ENCODE measurements at places on chromosomes 6 and 20.

GRCh38 chr20:61236713-61237112 lies 15.3 kb upstream of the CDH4 start:
- DNase-seq, result no peak

GRCh38 chr6:11025130-11025529 lies 19.0 kb downstream of the ELOVL2 start:
- no peak for DNase-seq

GRCh38 chr6:20978151-20978614 lies 443.9 kb downstream of the CDKAL1 start:
- DNase-seq, result no peak

DNA sequence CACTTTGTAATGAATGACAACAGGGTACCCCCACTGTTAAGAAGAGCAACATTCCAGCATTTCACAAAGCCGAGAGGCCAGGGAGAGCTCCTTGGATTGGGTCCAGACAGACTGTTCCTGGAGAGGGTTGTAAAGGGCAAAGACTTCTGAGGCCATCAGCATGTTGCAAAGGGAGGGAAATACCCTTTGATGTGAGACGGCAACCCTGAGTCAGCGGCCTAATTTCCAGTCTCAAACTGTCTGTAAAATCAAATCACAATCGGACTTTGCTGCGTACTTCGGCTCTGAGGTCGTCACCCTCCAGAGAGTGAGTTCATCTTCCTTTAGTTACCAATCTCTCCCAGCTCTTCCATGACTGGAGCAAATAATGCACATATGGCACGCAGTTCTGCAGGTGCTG lies 101.0 kb upstream of the DTNBP1 start:
- DNase-seq, result no peak

- no peak for DNase-seq
Observed at GRCh38 chr20:4022386-4023286, 7.3 kb upstream of the RNF24 start.

- no peak for DNase-seq
Observed at GRCh38 chr6:106658469-106658868, 29.1 kb downstream of the QRSL1 start.

DNA sequence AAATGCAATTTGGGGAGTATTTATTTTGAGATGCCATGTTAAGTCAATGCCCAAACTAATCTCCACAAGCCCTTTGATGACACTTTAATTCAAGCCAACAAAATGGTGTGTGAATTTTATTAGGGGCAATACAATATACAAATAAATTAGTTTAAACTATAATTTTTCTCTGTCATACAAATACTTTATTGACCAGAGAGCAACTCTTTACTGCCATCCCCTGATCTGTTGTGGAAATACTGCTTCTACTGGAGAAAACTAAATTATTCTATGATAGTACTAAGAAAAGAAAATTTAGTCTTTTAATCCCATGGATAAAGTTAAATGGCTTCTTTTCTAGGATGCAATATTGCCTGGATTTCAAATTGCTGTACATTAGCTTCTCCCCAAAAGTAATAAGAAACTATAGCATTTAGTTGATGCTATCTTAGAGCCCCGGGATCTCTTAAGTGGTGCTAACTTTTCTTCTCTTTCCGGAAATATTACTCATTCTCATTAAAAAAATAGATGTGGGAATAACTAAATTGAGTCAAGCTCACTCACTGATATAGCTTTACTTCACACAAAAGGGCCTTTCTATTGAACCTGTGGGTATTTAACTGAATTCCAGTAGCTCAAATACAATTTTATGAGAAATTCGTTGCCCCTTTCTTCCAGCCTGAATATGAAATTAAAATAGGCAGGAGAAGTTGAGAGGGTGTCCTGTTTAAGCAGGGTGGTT lies 49.2 kb downstream of the SMPDL3A start:
- no peak for DNase-seq

DNA sequence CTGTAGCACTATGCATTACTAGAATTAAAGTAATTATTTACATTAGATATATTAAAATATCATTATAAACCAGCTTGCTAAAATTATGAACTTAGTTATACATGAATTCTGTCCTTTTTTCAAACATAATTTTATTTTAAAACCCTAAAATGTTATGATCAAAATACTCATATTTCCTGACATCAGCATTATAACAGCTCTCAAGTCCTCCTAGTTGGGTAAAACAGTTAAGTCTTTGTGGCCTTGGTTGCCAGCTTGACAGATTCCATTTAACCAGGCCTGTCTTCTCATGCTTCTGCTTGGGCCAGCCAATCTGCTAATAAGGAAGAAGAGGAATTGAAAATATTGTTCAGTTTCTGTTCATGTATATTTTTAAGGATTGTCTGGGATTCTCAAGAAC lies 147.9 kb upstream of the SLC35B3 start:
- DNase-seq, result no peak

Measured in amniotic stem cell (primary cell).